HFFc6 (cell line): ENCODE measurements at places on chromosomes 11 and 22.
A peak's percentile ranks its signal among the peaks of the same experiment; 100 is the strongest.

GRCh38 chr22:43152357-43153071 lies 1.2 kb downstream of the TSPO start:
- peak; percentile 27 for DNase-seq

DNA sequence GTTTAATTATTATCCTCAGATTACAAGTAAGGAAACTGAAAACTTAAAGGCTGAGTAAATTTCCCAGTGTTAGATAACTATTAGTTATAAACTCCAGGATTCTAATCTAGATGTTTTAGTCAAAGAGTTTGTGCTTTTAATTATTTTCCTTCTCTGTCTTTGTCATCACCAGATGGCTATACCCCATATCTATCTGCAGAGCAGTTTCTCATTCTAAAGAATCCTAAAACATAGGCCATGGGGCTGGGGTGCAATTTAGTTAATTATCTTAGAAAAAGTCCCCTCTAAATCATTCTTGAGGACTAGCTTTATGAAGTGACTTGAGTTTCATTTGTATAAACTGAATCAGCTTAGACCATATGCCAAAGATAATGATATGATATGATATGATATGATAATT lies 556.3 kb upstream of the ANO5 start:
- no peak for DNase-seq

GRCh38 chr11:85717429-85717828 lies 31.4 kb upstream of the CCDC89 start:
- DNase-seq: no peak

GRCh38 chr11:76708972-76709660 lies 38.6 kb upstream of the LRRC32 start:
- no peak for DNase-seq

DNA sequence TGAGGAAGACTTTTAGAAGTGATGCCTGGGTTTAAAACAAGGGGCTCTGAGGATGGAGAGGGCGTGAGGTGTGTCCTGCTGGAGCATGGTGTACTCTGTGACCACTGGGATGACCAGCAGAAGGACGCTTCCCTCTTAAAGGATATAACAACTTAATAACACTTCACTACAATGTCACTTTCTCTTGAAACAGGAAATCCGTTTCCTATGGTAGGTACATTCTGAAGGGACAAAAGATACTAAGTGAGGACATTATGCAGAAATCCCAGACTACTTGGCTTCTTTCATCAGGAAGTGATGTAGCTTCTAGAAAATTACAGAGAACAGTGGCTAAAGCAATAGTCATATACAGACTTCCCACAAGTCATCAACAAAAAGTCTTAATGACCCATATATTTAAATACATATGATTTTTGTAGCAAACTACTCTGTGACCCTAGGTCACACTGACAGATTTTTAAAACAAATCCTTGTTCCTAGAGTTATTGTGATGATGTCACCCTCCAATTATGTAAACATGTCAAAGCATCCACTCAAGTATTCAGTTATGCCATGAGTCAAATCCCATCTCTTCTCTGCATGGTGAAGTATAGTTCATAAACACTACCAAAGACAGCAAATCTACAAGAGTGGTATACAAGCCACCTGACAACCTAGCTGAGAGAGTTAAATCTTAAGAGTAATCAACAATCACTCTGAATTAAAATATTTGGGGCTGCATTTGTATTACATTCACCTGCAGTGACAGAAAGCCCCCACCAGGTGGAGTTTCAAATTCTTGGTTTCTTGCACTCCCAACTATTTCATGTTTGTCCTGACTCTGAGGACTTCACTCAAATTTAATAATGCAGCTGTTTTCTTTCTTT lies 32.8 kb downstream of the PITPNB start:
- DNase-seq: peak; percentile 77
